T-helper 17 cell (primary cell): ENCODE measurements at places on chromosomes 2 and 18. TPM values are rescaled to one million over a fixed set of nuclear protein-coding genes. Genes with fewer than 3 reads are reported as not detected.

DNA sequence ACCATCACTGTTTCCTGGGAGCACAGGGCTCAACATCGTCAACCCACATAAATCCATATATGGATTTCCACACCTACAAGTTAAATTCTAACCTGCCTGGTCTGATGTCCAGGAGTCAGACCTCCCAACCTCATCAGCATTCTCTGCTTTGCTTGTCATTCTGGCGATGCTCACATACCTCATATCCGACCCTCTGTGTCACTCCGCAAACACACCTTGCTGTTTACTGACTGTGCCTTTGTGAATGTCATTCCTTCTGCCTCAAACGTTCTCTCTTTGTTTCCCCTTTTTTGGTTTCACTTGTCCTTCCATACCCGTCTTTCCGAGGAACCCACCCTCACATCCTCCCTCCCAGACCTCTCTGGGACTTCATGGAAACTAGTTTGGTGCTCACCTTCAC, 187.1 kb downstream of the ACTR3 start:
- DNase-seq, result no peak

DNA sequence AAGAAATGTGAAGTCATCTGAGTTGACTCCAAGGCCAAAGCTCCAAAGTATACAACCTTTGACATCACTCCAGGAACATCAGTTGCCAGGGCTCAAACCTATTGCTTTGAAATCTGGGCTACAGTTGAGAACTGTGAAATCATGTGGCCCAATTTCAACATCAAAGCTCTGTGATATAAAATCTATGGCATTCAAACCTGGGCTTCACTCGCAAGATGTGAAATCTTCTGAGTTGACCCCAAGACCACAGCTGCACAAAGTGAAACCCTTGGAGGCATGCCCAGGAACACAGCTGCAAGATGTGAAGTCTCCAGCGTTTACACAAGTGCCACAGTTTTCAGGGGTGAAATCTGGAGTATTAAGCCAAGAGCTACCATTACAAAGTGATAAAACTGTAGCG, 9.4 kb upstream of the ZNF512 start:
- DNase-seq, result no peak

GRCh38 chr2:25532521-25532920, 140.9 kb downstream of the DTNB start:
- no peak for DNase-seq

- no peak for DNase-seq
These were observed 77.3 kb downstream of the TTC21B start for GRCh38 chr2:165876269-165876668.

DNA sequence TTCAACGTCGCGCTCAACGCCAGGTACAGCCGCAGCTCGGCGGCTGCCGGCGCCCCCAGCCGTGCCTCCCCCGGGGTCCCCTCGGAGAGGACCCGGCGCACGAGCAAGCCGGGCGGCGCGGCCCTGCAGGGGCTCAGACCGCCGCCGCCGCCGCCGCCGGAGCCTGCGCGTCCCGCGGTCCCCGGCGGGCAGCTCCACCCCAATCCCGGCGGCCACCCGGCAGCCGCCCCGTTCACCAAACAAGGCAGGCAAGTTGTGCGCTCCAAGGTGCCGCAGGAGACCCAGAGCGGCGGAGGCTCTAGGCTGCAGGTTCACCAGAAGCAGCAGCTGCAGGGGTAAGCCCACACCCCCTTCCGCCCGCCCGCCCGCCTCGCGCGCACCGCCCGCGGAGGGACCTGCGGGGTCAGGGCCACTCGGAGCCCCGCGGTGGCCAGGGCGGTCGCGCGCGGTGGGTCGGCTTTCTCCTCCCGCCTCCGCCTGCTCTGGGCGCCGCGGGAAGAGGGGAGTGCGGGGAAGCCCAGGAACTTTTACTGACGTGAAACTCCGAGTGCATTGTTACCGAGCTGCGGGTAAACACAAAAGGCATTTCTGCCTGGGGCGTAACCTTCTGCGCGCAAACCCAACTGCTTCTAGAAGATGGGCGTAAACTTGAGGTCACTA, 861 bp downstream of the LTBP1 start:
- no peak for DNase-seq

DNA sequence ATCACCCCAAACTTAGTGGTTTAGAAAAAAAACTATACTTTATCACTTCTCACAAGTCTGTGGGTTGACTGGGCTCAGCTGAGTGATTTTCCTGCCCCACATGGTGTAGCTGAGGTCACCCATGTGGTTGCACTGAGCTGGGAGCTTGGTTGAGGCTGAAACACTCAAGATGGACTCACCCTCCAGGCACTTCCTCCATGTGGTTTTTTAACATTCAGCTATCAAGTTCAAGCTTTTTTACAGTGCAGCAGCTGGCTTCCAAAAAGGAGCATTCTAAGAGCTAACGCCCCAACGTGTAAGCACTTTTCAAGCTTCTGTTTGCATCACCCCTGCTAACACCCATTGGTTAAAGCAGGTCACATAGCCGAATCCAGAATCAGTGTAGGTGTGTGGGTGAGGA, 105.9 kb upstream of the CREB1 start:
- DNase-seq, result no peak

- DNase-seq, result no peak
These were observed 6.8 kb upstream of the PCARE start for GRCh38 chr2:29080886-29081743.

GRCh38 chr18:26255695-26256622, 29.7 kb downstream of the TAF4B start:
- DNase-seq, result no peak

GRCh38 chr2:118119761-118120400, 31.6 kb downstream of the INSIG2 start:
- DNase-seq, result no peak

GRCh38 chr2:64350996-64351395, 103.0 kb upstream of the LGALSL start:
- no peak for DNase-seq

GRCh38 chr2:126527836-126528490, 128.0 kb upstream of the GYPC start:
- DNase-seq, result peak; percentile 37

DNA sequence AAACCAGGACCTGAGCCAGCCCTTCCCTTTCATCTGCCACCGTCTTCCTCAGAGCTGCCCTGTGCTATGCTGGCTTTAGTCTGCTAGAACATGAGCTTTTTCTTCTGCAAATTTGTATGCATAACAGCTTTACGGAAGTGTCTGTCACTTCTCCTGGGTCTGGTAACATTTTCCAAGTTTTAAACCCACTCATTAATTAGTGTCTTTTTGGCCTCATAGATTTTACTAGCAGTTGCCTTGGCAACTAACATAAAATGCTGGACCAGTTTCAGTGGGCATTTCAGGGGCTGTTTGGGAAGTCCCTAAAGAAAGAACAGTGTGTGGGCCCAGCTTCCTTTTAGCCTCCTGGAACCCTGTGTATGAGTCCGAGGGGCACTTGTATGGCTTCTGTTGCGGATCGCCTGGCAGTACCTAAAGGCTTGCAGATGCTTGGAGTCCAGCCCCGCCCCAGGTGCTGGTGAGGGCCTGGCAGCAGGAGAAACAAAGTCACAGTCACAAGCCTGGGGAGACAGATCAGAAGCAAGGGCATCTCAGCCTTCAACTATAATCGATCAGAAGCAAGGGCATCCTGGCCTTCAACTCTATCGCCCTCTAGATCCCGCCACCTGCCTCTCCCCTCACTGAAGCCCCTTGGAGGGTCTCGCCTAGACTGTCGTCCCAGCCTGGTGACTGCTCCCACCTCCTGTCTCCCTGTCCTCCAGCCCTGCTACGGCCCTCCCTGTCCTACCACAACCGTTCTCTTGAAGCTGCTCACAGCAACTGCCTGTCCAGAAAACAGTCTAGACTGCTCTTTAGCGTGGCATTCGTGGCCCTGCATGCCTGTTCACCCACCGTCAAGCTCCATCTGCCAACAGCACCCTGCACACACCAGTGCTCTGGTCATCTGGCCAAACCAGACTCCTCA, 36.8 kb upstream of the MAPRE3 start:
- DNase-seq, result no peak

DNA sequence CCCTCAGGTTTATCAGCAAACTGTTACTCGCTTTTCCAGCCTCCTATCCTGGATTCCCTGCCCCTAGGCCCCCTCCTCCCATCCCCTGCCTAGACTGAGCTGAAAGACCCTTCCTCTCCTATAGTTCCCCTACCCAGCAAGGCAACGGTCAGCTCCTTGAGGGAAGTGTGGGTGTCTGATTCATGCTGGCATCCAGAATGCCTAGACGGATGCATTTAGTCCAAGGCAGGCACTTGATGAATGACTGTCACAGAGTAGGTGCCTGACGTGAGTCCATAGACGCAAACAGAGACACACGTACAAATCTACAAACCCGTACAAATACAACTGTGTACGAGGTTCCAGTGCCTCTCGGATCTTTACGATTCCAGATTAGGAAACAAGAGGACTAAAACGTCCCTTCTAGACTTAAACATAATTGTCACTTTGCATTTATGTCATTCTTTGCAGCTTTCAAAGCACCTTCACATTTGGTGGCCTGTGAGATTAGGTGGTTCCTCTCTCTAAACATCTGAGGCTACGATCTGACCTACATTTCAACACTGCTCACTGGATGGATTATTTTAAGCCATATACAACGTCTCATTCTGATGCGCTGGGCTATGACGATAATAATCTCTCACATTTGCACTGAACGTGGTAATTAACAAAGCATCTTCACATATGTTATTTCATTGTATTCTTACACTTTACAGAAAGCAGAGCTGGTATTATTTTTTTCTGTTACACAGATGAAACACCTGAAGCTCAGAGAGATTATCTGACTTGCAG, 36.7 kb downstream of the DNMT3A start:
- DNase-seq, result no peak

DNA sequence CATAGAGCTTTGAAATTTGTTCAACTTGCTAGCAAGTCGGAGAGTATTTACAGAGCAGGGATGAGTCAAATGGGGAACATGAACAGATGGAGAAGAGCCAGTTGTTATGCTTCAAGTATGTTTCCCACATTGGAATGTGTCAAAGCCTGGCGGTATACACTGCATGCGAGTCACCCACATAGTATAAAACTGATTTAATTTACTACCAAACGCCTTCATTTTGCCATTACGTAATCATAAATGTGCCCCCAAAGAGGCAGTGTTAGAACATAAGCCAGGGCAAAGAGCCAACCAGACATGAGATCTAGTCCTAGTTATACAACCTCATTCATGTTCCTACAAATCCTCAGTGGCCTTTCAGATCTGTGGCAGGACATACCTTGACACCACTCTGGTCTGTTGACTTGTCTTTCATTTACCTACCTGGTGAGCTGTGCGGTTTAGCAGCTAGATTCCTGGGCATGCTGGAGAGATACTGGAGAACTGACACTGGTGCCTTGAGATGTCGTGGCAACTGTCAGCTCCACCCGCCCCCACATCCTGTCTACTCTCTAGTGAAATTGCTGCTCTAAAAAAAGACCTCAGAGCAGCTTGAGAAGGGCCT, 21.7 kb upstream of the NRP2 start:
- DNase-seq, result no peak

DNA sequence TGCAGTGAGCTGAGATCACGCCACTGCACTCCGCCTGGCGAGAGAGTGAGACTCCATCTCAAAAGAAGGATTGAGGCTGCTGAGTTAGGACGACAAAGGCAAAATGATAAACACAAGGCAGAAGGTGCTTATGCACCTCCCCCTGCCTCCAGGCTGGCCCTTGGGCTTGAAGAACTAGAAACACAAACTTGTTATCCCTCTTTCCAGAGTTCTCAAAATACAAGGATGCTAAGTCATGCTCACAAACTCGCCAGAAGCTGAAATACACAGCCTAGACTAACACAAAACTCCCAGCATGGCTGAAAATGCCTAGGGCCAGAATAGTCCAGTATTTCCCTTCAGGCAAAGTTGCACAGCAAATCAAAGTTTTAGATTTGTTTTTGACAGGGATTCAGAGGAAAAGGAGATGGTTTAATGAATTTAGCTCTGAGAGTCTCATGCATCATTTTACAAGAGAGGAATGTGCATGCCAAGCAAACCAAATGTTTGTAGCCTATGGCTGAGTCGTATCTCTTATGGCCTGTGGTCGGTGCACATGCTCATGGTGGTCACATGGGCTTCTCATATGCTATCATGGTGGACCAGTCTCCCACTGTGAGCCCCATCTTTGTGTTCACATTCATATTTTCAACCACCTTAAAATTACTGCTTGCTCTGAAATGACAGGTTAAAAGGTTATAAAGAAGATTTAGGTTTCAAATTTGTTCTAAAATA, 16.2 kb upstream of the MREG start:
- no peak for DNase-seq

GRCh38 chr2:31729065-31729439, 148.3 kb upstream of the SRD5A2 start:
- DNase-seq, result no peak

The WIPF1 gene
- 368 TPM for total RNA-seq

The CIB4 gene
- total RNA-seq, result not detected

The TMEM178A gene
- 0.65 TPM for total RNA-seq

The GALR1 gene
- not detected for total RNA-seq

The SCN3A gene
- total RNA-seq, result not detected
